ENCODE measurements at places on chromosomes 6 and 20.

DNA sequence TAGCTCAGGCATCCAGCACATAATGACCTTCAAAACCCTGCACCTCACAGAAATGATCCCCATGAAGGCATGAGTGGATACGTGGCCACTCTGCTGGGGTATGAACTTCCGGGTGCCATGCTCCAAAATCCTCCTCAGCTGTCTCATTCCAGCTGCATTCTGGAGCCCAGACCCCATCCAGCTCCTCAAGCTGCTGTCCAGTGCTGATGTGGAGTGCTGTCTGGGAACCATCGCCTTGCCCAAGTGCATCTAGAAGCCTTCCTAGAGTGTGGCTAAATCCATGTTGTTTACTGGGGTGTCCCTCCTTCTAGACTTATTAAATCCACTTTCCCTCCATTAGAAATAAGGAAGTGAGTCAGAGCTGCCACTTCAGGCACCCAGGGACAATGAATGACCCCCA is 130.8 kb upstream of the PTPRT start:
- DNase-seq, result no peak

DNA sequence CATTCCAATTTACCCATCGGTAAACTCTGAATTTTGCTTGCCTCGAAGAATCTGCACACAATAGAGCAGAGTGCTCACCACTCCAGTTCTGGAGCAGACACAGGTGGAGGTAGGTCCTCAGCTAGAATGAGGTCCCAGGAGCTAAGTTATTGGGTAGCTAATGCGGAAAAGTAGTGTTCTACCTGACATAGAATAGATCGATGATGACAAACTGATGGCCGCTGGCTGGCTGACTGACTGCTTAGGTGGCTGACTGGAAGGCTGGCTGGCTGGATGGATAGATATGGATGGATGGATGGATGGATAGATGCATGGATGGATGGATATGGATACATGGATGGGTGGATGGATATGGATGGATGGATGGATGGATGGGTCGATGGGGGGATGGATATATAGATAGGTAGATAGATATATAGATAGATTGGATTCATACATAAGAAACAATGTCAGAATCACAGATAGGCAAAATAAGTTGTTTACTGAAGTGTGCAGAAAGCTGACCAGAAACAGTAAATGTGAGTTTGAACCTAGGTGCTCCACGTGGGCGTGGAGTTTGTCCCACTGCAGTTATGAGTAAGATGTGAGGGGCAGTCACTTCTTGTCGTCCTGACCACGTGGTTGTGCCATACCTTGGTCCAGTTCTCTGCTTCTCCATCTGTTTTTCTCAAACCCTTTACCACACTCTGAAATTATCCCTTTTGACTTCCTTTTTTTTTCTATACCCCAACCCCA is 62.1 kb downstream of the TBXT start:
- DNase-seq, result no peak

- DNase-seq, result no peak
Observed at GRCh38 chr6:46040288-46040687, 24.6 kb upstream of the CLIC5 start.

GRCh38 chr6:170297576-170298330 is 6.9 kb upstream of the DLL1 start:
- DNase-seq, result no peak

- no peak for DNase-seq
Observed at GRCh38 chr6:38220069-38220723, 400.7 kb downstream of the ZFAND3 start.

GRCh38 chr6:106257195-106257594 is 68.4 kb downstream of the ATG5 start:
- no peak for DNase-seq

GRCh38 chr6:167757821-167758220 is 68.9 kb upstream of the AFDN start:
- no peak for DNase-seq

- no peak for DNase-seq
Observed at GRCh38 chr6:28943223-28943556, 19.4 kb upstream of the TRIM27 start.

GRCh38 chr20:57679113-57679512 is 30.7 kb downstream of the PMEPA1 start:
- DNase-seq, result no peak

GRCh38 chr20:64198347-64198746 is 34.1 kb downstream of the MYT1 start:
- DNase-seq, result no peak

- no peak for DNase-seq
Observed at GRCh38 chr6:31556307-31556706, 8.9 kb downstream of the NFKBIL1 start.
